ENCODE measurements at places on chromosomes 1 and 21.

GRCh38 chr1:81113688-81114087 is 687.0 kb upstream of the ADGRL2 start:
- no peak for DNase-seq

GRCh38 chr1:109901524-109902145 is 9.0 kb upstream of the CSF1 start:
- no peak for DNase-seq

DNA sequence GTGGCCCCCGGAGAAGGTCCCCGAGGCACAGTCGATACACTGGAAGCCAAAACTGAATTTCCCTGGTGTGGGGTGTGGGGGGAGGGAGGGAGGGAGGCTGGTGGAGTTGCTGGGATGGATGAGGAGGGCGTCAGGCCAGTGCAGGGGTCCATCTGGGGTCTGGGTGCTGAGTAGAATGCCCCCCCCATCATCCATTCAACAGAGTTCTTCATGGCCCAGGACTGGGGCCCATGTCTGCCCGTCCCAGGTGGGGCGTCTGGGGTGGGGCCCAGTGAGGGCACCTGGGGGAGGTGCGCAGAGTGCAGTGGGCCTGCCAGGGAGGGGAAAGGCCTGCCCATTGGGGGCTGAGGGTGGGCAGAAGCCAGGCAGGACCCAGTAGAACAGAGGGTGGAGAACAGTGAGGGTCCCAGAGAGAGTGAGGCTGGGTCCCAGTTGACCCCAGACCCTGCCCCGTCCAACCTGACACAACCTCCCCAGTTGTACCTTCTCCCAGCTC is 1.9 kb downstream of the TNFRSF18 start:
- DNase-seq: no peak

DNA sequence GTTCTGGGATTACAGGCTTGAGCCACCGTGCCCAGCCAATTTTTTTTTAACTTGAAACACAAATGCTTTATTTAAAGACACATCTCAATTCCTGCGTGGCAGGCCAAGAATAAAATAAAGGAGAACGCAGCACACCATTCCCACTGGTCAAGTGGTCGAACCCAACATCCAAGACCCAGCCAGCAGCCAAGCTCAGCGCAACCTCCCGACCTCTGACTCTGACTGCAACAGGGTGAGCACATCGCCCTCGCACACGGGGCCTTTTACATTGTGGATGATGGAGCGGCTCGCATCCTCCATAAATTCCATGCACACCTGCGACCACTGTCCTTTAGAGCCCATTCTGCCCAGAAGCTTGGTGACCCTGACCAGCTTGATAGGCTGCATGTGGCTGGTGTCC is 5.5 kb upstream of the GUK1 start:
- no peak for DNase-seq

DNA sequence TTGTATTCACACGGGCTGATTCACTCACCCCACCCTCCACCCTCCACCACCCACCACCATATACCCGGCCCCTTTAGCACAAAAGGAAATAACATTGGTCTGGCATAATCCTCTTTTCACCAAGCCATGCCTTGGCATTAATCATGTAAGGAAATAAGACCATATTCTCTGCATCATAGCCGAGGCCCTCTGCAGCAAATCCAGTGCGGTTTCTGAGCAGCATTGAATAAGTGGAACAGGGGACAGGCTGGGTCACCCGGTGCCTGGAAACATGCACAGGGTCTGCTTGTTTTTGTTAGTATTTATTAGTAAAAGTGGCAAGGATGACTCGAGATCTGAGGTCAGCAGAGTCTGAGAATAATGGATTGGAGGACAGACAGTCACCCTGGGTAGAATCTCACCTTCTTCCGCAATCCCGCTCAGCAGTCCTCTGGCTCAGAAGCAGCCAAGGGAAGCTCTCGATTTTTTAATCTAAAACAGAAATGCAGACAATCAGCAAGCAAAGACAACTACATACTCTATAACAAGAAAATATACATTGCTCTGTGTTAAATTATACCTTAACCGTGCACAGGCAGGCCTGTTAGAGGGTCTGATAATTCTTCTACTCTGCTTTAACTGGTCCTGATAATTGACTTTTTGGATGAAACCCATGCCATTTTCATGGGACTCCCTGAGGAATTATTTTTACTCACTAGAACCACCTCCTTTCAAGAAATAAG is 52.4 kb upstream of the CDC42BPA start:
- no peak for DNase-seq

DNA sequence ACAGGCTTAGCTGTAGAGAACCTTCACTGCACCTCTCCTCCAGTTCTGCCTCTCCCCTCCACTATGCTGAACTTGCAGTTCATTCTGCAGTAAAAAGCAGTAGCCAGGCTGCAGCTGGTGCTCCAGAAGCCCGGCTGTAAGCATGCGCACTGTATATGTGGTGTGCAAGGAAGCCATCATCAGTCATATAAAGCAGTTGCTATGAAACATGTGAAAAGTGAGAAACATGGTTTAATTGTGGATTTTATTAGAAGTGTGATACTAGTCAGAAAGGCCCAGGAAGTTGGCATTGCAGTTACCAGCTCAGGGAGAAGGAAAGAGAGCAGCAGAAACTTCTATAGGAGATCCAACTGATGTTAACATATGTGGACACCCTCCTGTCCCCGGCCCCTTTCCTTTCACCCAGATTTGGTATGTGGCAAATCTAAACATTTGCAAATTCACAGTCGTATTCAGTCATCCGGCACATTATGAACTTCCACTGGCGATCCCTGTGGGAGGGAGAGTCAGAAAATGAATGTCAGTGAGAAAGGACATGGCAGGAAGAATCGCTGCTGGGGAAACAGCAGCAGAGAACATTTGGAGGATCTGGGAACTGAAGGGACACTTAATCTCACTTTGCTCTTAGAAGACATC is 32.8 kb downstream of the DPT start:
- DNase-seq: no peak

DNA sequence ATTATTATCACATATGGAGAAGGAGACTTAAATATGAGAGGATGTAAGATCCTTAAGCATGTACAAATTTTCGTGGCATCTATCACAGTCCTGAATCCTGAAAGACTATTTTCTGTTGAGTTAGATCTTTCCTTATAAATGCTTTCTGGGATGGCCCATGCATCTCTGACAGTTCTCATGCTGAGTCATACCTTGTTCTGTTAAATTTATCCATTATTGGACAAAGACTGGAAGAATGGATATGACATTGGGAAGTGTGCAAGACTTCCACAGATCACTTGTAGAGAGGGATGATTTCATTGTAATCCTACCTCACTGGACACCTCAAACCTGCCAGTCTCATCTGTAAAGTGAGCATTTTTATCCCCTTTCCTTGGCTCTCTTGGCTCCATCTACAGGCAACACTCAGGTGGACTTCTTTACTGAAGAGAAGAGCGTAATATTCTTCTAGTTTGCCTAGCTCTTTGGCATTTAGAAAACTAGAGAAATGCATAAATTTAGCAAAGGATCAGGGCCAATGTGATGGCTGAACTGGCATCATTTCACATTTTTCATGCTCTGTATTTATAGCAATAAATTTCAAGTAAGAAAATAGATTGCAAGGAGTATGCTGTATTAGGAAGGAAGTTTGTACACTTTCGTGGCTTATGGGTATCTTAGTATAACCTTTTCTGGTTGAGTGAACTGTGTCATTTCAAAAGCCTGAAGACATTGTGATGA is 128.2 kb downstream of the NFIA start:
- no peak for DNase-seq

- DNase-seq: no peak
Observed at GRCh38 chr1:202107321-202107761, 15.4 kb upstream of the GPR37L1 start.

DNA sequence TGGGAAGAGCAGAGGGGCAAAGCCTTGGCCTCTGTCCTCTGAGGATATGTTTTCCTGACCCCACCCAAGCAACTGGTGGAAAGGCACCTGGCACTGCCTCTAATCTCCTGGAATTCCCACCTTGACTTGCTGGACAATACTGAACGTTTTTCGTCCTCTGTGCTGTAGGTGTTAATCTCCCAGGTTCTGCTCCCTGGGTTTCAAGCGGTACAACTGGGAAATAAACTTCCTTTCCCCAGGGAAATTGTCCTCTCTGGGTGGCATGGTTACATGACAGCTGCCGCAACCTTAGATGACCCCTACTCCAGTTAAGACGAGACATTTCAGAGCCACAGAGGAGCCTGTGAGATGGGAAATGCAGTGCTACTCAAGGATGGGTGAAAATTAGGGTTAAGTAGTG is 57.3 kb upstream of the BCAR3 start:
- DNase-seq: no peak

DNA sequence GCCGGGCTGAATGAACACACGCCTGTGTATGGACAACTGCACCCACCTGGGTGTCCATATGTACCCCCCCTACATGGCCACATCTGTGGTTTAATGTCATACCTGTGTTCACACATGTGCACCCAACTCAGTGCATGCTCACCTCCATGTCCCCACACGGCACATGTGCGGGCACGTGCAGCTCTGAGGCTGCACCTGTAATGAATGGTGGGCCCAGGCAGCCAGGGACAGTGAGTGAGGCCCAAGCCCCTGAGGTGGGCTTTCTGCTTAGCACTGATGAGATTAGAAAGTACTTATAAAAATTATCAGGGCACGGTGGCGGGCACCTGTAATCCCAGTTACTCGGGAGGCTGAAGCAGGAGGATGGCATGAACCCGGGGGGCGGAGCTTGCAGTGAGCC is 42.5 kb upstream of the CSF3R start:
- no peak for DNase-seq

DNA sequence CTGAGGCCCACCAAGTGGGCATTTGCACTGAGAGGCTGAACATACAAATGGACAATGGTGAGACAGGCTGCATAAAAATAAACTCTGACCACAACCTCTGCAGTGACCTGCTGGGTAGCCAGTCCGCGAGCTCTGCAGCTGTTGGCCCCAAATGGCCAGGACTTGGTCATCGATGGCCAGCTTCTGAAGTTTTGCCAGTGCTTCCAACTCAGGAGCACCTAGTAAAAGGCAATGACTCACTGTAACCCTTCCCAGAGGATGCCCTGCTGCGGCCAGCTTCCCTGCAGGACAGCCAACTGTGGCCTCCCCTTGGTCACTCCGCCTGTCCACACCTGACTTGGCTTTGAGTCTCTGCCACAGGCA is 185.4 kb downstream of the DYRK1A start:
- DNase-seq: no peak

GRCh38 chr1:53073868-53074311 is 11.9 kb downstream of the PODN start:
- DNase-seq: no peak

DNA sequence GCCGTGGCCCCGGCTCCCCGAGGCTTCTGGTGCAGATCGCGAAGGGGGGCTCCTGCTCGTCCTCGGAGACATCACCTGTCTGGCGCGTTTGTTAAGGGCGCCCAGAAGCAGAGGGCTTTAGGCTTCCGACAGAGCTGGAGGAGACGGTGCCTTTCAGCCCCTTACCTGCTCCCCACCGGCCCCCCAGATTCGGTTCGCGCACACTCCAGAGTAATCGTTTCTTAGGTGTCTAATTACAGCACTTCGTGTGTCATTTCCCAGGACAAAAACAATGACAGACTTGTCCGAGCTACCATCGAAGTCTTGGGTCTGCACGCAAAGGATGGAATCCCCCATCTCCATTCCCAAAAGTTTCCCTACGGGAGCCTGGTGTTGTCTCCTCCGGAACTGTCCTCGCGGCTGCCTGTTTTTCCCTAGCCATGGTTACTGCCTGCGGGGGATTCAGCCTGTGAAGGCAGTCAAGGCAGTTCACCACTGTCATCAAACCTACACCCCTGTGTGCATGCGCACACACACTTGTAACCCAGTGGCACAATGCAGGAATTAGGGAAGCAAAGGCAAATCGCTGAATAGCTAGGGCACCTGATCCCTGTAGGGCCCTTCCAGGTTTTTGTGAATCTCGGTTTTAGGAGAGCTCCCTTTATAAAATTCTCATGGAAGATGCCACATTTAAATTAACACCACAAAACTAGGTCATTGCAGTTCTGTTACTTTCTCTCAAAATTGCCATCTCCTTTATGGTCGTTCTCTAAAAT is 738 bp upstream of the CDC42BPA start:
- DNase-seq: peak; percentile 56

DNA sequence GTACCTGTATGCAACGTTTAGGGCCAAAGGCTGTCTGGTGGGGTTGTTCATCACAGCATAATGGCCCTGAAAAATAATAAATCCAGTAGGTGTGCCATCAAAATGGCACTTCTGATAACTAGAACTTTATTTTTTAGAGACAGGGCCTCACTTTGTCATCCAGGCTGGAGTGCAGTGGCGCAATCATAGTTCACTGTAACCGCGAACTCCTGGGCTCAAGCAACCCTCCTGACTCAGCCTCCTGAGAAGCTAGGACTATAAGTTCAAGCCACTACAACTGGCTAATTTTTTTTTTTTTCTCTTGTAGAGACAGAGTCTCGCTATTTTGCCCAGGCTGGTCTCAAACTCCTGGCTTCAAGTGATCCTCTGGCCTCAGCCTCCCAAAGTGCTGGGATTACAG is 4.7 kb downstream of the SNAPIN start:
- no peak for DNase-seq

DNA sequence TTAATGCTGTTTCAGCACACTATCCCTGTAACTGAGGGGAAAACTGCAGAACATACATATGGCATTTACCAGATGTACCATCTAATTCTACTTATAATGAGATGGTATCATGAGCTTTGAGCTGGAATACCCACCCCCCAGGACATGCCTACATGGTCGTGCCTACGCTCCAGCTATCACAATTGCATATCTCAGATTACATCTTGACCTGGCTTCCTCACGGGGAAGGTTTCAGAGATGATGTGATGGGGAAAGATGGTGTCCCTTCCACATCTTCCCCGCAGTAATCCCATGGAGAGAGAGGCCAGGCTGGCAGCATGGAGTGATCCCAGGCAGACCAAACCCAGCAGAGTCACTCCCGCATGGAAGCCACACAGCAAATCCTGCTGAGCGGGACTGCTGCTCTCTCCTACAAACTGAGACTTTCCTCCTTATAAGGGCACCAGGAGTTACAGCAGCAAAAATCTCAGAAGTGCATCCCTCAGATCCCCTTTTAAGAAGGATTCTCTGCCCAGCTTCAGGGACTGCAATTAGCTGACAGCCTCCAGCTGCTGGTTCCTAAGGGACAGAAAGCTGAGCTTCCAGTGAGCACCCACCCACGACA is 67.1 kb downstream of the KCNH1 start:
- no peak for DNase-seq

- DNase-seq: no peak
Observed at GRCh38 chr1:166673722-166674121, 165.6 kb upstream of the POGK start.

DNA sequence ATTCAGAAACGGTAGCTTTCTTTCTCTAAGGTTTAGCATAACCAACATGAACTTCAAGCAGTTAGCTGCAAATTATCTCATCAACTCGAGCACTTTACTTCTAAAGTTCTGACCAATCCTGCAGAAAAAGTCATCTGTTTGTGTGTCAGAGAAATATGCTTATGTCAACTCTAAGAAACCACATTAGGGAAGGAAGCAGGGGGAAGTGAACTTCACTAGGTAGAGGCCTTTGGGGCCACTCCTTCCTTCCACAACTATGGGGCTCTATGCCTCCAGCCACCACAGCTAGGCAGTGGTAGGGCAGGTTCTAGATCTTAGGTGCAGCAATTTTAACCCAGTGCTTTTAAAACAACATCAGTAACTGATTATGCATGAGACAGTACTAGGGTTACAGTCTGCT is 375.9 kb downstream of the DSCAM start:
- no peak for DNase-seq

GRCh38 chr1:150548632-150549495 is at the start of gene ADAMTSL4:
Gene ADAMTSL4 (plus strand): TSS chr1:150549408. CDS start chr1:150552289, 2,881 bp downstream.
- no peak for DNase-seq

GRCh38 chr1:199269241-199269640 is 630.4 kb downstream of the PTPRC start:
- DNase-seq: no peak

- DNase-seq: no peak
Observed at GRCh38 chr1:56774067-56774609, 45.1 kb downstream of the FYB2 start.

GRCh38 chr1:19815801-19816736 is 986 bp upstream of the RNF186 start:
- DNase-seq: no peak

Data from left renal cortex interstitium (tissue), 4 donors.